Activated gamma-delta T cell treated with anti-CD3 and anti-CD28 coated beads, Interleukin-2, amount 50 U/mL, for 16 hours (primary cell): ENCODE measurements at places on chromosomes 1 and 21.

DNA sequence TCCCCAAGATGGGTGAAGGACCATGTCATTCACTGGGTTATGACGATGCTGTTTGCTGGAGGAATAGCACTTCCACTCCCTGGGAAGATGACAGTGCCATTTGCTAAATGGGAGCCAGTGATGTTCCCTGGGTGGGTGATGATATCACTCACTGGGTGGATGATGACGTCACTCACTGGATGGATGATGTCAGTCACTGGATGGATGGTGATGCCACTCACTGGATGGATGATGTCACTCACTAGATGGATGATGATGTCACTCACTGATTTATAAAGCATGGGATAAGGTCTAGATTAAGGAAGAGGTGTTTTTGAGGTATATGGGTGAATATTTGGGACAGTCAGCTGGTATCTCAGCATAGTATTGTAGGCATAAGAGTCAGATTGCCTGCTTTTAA, 457.2 kb downstream of the AJAP1 start:
- no peak for DNase-seq

GRCh38 chr1:62301726-62302390, 17.4 kb downstream of the KANK4 start:
- DNase-seq: no peak

- DNase-seq: no peak
These were observed 1446.8 kb downstream of the NCAM2 start for GRCh38 chr21:22444990-22445389.

- DNase-seq: no peak
These were observed 21.7 kb upstream of the KIRREL1 start for GRCh38 chr1:157971769-157972168.

DNA sequence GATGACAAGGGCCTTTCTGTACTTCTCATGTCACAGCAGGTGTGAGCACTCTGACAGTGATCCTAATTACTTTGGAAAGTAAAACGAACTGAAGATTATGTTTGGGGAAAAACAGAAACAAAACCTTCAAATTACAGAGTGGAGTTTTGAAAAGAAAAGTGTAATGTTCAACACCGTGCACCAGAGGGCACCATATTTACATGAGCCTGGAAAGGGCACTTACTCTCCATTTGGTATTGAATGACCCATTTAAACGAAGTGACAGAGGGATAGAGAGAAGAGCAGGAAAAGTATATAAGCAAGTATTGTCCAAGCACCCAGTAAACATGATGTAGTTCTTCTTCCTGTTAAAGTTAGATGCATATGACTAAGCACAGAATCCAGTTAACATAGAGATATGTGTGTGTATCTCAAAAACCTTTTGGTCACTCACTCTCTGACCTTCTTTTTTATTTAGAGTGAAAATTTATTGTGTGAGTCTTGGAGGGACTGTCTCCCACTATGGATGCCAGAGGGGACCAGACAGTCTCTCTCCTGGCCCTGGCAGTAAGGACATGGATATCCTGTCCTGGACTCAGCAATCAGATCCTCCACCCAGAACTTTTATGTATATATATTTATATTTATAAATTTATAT, 3.8 kb upstream of the RGSL1 start:
- DNase-seq: no peak

DNA sequence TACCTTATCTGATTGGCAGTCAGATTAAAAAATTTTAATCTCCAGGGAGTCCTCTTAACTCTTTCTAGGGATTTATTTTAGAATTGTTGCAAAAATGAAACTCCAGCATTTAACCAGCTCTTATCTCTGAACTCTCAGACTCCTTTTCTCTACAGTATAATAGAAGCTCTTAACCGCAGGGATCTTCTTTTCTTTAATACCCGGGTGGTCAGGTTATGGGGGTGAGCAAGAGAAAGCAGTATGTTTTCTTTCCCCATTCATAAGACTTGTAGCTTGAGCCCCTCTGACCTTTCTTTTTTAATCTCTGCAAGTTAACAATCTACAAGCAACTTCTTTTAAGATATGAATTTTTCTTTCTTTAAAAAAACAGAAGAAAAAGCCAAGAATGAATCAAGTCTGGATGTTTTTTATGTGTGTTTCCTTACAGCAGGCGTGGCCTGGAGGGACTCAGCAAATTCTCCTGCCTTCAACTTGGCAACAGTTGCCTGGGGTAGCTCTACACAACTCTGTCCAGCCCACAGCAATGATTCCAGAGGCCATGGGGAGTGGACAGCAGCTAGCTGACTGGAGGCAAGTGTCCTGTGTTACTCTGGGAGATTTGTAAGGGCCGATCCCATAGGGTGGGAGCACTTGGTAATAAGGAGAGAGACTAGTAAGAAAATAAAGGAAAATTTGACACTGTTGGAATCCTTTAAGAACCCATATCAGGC, 13.4 kb upstream of the OLFML3 start:
- DNase-seq: no peak

DNA sequence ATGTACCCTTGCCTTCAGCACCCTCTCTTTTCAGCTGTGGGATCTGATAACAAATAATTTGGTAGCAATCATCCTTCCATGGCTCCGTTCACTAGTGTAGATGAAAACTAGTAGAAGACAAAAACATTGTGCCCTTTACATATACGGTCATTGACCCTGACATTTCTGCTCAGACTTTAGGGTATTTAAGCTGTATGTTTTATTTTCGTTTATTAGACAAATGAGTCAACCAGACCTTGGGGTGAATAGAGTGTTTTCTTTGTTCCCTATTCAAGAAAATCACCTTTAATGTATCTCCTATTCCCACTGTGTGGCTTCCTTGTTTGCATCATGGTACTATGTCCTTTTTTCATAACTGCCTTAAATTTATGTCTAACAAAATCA, 187.3 kb downstream of the VAV3 start:
- no peak for DNase-seq

GRCh38 chr1:91913018-91913417, 27.1 kb upstream of the TGFBR3 start:
- DNase-seq: no peak

DNA sequence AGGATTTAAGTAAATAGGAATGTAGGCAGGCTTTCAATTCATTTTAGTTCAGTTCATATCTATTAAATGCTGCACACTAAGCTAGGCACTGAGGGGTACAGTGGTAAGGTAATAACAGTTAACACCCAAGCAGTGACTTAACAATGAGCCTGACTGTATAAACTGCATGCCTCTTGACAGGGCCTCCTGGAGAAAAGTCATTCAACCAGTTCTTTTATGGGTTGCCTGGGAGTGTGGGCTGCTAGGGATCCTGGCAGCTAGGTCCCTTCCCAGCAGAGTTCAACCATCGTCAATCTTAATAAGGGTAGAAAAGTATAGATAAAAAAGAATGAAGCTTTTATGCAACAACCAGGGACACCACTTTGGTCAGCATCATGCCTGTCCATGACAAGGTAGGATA, 8.1 kb upstream of the ALG14 start:
- no peak for DNase-seq

DNA sequence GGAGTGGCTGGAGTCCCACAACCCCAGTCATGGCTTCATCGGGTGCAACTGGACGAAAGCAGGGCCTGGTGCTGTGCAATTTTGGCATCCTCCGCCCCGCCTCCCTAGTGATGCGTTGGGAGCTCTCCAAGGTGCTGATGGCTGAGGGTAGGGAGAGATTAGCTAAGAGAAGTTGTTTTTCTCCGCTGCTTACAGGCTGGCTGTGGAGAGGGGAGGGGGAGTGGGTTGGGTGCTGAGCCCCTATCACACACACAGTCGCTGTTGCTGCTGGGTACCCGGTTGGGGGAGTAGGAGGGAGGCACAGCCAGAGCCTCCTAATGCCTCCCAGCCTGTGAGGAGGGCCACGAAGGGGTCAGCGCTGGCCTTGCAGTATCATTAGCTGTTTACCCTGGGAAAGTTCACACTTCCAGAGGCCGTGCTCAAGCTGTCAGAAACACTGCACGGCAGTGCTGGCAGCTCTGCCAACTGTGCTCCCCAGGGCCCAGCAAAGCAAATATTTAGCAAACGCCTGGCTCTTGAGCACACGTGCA, 110.0 kb downstream of the GRIK3 start:
- no peak for DNase-seq

DNA sequence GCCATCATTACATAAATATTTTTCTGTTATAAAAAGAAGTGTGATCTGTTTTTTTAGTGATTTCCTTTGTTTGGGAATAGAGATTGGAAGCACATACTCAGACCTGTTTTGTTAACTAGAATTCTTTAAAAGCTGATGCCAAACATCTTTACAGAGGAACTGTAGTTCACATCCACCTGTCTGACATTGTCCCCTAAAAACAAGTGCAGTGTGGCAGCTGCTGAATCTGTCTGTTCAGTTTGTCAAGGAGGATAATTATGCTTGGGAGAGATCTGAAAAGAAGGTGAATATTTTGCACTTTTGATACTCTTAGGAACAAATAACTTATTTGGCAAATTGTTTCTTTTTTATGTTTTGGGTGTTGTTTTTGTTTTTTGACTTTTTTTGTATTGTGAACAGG, 13.6 kb downstream of the AGMAT start:
- no peak for DNase-seq

GRCh38 chr1:46102769-46103476, 29.5 kb downstream of the PIK3R3 start:
- DNase-seq: no peak

DNA sequence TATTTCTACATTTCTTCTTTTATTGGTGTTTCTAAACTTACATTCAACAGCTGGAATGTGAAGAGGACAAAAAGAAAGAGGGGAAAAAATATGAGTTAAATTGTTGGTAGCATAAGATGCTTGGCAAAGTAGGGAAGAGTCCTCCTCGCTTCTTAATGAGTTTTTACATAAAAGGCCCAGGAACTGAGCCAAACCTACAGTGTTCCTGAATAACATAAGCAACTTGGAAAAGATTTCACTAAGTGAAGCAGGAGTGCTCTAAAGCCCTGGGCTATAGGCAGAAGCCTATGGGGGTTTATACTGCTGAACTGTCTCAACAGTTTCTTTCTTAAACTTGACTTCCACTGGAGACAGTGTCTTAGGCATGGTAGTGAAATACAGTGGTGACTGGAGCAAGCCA, 115.0 kb upstream of the USP25 start:
- DNase-seq: no peak

DNA sequence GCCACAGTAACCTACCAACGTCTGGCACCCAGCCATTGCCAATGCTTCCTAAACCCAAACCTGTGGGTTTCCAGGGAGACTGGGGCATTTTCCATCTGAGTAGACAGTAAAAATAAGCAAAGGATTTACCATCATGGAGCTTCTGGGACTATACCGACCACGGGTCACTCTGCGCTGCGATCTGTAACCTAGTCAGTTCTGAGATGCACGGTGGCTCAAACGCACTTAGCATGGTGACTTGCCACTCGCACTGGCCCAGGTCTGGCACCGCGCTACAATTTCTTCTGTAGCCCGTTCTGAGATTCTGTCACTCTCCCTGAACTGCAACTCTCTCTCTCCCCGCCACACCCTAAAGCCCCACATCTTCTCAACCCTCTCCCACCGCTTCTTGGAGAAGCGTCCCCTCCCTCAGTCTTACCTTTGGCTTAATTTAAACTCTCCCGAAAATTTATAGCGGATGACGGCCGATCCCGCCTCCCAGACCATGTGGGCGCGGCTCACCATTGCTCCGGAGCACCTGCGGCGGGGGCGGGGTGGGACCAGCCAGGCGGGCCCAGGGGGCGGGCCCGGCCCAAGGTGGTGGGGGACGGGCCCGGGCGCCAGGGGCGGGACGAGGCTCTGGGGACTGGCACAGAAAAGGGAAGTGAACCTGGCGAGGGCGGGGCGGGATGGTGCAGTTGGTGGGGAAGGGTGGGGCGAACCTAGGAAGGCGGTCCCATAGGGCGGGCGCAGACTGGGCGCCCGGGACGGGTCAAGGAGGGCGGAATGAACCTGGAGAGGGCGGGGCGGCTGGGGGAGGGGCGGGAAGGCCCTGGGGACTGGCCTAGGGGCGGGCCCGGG, 493 bp upstream of the MAP3K21 start:
- peak; percentile 71 for DNase-seq
